ENCODE measurements at places on chromosomes 5 and 9. TPM values are rescaled to one million over a fixed set of nuclear protein-coding genes. Genes with fewer than 3 reads are reported as not detected.

The LCN1 gene
- 0.19 TPM for total RNA-seq

The CCNO gene
- 0.14 TPM for total RNA-seq

The FAM81B gene
- 0.14 TPM for total RNA-seq

The ENTPD8 gene
- 0.14 TPM for total RNA-seq

The SPINK1 gene
- 1.5 TPM for total RNA-seq

The BARHL1 gene
- not detected for total RNA-seq

DNA sequence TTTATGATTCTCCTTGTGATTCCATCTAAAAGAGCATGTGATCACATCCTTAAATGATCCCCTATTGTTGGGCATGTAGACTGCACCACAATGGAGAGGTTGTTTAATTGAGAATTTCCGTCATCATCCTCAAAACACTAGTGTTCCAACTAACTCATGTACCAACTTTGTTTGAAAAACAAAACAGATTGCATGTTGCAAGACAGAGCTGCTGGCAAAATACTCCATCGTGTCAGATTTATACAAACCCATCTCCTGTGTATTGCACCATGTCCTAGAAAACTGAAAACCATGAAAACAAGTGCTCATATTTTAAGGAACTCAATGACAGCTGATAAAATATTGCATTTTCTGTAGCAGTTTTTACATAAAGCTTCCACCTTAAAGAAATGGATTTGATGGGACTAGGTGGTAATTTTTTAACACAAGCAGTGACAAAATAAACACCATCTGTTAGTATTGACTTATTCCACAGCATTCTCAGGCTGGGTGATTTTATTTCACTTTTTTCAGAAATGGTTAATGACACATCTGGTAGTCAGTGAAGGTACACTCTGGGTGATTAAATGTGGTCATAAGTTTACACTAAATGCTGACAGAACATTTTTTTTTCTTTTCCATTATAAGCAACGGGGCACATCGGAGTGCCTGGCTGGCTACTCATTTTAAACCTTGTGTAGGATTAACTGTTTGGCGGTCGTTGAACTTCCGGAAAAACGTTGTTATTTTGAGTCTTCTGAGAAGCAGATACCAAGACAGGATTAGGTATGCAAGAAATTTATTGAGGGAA lies 602.9 kb upstream of the WWC1 start:
- no peak overlapping the region for H3K4me3 ChIP-seq
- no peak for DNase-seq
- no peaks in the 10 kb centered on the region for H3K27me3 ChIP-seq
- no peaks in the 10 kb centered on the region for H3K4me1 ChIP-seq
- no peak overlapping the region for H3K27ac ChIP-seq
- H3K36me3 ChIP-seq = no peaks in the 10 kb centered on the region

- no peak overlapping the region for H3K4me3 ChIP-seq
- H3K36me3 ChIP-seq = peaks cover 3% of the 10 kb centered on the region
- no peaks in the 10 kb centered on the region for H3K4me1 ChIP-seq
These were observed 25.3 kb downstream of the SLC22A5 start for GRCh38 chr5:132394667-132395259.

DNA sequence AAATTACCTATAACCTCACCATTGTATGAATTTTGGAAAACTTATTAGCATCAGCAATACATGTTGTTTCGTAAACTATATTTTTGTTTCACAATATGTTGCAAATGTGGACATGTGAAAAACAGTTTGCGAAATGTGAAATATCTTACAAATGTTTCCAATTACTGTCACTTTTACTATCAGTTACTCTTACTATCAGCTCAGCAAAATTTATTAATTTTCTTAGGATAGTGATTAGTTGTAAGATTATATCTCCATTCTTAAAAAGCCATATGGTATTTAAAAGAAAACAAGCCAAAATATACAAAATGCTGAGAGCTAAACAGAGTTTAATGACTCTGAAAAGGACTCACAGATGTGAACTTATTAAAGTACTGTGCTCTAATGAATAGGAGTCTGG lies 111.9 kb upstream of the LPAR1 start:
- H3K4me1 ChIP-seq = no peaks in the 10 kb centered on the region
- no peak overlapping the region for H3K27ac ChIP-seq
- no peaks in the 10 kb centered on the region for H3K36me3 ChIP-seq
- no peak overlapping the region for H3K4me3 ChIP-seq

GRCh38 chr9:136777359-136777758 lies 13.0 kb upstream of the LCN15 start:
- H3K27me3 ChIP-seq = peaks cover 23% of the 10 kb centered on the region
- H3K4me1 ChIP-seq = peaks cover 4% of the 10 kb centered on the region
- H3K36me3 ChIP-seq = no peaks in the 10 kb centered on the region
- no peak overlapping the region for H3K4me3 ChIP-seq

DNA sequence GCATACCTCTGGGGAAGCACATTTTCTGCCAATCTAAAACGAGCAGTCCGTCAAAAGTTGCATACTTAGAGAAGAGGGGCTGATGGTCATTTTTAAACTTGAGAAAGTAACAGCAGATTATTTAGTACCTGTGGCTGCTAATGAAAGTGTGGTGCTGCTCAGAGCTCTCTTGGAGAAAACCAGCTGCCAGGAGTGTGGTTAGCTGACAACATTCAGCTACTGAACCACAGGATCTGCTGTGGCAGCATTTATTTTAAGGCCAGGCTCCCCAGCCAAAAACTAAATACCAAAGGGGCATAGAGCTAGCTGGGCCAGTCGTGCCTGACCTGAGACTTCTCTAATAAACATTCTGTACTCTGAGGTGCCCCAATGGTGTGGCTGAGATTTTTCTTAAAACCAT lies 203.6 kb downstream of the EDIL3 start:
- no peaks in the 10 kb centered on the region for H3K36me3 ChIP-seq
- no peaks in the 10 kb centered on the region for H3K4me1 ChIP-seq
- H3K27me3 ChIP-seq = no peaks in the 10 kb centered on the region
- H3K4me3 ChIP-seq = no peak overlapping the region
- DNase-seq = no peak

DNA sequence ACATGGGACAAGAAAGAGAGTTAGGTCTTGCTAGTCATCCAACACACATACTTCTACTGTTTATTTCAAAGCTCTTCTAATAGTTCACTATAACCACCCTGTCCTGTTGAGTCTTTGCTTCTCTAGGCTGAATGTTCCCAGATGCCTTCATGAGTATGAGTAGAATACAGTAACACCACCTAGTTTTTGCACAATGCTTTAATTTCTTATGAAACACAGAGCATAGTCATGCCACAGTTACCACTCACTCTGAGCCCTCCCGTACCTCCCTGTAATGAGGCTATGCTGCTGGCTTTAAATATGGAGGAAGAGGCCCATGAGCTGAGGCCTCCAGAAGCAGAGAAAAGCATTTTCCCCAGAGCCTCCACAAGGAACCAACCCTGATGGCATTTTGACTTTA lies 75.0 kb upstream of the SLC1A3 start:
- H3K27me3 ChIP-seq = no peaks in the 10 kb centered on the region
- no peak overlapping the region for H3K4me3 ChIP-seq
- no peaks in the 10 kb centered on the region for H3K4me1 ChIP-seq
- H3K36me3 ChIP-seq = no peaks in the 10 kb centered on the region
- no peak for DNase-seq

- H3K36me3 ChIP-seq = no peaks in the 10 kb centered on the region
- no peak overlapping the region for H3K27ac ChIP-seq
- no peaks in the 10 kb centered on the region for H3K4me1 ChIP-seq
- no peak overlapping the region for H3K4me3 ChIP-seq
These were observed 54.1 kb downstream of the GADD45G start for GRCh38 chr9:89658931-89659330.

GRCh38 chr9:113929634-113930389 lies 53.7 kb downstream of the ZNF618 start:
- H3K36me3 ChIP-seq = no peaks in the 10 kb centered on the region
- H3K27me3 ChIP-seq = no peaks in the 10 kb centered on the region
- H3K4me1 ChIP-seq = no peaks in the 10 kb centered on the region
- no peak overlapping the region for H3K4me3 ChIP-seq

DNA sequence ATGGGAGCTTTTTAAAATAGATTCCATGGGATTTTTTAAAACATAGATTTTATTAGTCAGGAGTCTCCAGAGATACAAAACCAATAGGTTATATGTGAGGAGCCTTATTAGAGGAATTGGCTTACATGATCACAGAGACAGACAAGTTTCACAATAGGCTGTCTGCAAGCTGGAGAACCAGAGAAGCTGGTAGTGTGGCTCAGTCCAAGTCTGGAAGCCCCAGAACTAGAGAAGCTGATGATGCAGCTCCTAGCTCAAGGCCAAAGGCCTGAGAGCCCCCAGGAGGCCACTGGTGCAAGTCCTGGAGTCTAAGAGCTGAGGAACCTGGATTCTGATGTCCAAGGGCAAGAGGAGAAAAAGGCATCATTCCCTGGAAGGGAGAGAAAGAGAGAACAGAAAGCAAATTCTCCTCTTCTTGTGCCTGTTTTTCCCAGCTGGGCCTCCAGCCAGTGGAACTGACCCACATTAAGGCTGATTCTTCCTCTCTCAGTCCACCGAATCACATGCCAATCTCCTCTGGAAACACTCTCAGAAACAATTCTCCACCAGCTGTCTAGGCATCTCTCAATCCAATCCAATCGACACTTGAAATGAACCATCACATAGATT lies 59.3 kb downstream of the AHRR start:
- no peak overlapping the region for H3K27ac ChIP-seq
- no peak for DNase-seq
- H3K27me3 ChIP-seq = no peaks in the 10 kb centered on the region
- no peaks in the 10 kb centered on the region for H3K36me3 ChIP-seq
